H9 (cell line): ENCODE measurements at places on chromosomes 1 and 21.

- peak; percentile 66 for DNase-seq
Measured at GRCh38 chr1:11473491-11474034, 5.4 kb upstream of the DISP3 start.

DNA sequence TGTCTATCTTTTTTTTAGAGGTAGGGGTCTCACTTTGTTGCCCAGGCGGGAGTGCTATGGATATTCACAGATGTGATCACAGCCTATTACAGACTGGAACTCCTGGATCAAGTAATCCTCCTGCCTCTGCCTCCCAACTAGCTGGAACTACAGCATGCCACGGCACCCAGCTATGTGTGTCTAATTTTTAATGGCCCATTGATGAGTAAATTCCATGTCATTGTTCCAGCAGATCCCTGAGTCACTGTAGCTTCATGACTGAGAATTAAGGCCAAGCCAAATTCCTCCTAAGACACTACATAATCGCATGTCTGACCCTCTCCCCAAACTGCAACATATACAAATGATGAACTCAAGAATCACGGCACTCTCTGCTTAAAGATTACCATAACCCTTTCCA is 84.2 kb upstream of the RGS2 start:
- no peak for DNase-seq

- DNase-seq, result peak; percentile 1
Measured at GRCh38 chr1:38671221-38671620, 188.4 kb downstream of the RRAGC start.

GRCh38 chr1:206905295-206906164 is 8.3 kb downstream of the IL24 start:
- no peak for DNase-seq

- DNase-seq, result no peak
Measured at GRCh38 chr1:89566761-89567174, 42.1 kb downstream of the LRRC8B start.
